ENCODE measurements at places on chromosomes 6 and 20.

DNA sequence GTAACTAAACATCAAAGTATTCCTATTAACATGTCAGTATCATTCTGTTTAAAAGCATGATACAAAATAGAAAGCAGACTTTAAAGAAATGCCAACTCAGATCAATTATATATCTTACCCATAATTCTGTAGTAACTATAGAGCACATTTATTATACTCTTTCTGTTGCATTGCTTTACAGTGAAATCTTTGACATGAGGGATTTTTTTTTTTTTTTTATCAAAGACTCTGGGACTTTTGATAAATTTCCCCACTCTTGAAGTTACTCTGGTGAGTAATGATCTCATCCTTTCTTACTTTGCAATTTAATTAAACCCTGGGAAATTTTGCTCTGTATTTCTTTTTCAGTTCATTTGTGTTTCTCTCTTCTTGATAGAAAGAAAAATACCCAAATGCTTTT is 17.4 kb downstream of the ADGRF4 start:
- H3K4me1 ChIP-seq, result no peaks in the 10 kb centered on the region
- no peak overlapping the region for H3K4me3 ChIP-seq
- no peak for DNase-seq
- H3K27ac ChIP-seq, result no peak overlapping the region
- H3K36me3 ChIP-seq, result no peaks in the 10 kb centered on the region

- H3K36me3 ChIP-seq, result no peaks in the 10 kb centered on the region
- H3K27ac ChIP-seq, result no peak overlapping the region
- H3K4me3 ChIP-seq, result no peak overlapping the region
- H3K4me1 ChIP-seq, result peaks cover 2% of the 10 kb centered on the region
- DNase-seq, result no peak
These were observed 4.4 kb upstream of the VIP start for GRCh38 chr6:152746172-152746553.

- H3K27me3 ChIP-seq, result no peaks in the 10 kb centered on the region
- H3K27ac ChIP-seq, result no peak overlapping the region
- H3K4me1 ChIP-seq, result peaks cover 19% of the 10 kb centered on the region
- no peak overlapping the region for H3K4me3 ChIP-seq
- no peak for DNase-seq
- H3K36me3 ChIP-seq, result peaks cover 47% of the 10 kb centered on the region
These were observed 24.2 kb downstream of the TBC1D7 start for GRCh38 chr6:13304101-13304500.

DNA sequence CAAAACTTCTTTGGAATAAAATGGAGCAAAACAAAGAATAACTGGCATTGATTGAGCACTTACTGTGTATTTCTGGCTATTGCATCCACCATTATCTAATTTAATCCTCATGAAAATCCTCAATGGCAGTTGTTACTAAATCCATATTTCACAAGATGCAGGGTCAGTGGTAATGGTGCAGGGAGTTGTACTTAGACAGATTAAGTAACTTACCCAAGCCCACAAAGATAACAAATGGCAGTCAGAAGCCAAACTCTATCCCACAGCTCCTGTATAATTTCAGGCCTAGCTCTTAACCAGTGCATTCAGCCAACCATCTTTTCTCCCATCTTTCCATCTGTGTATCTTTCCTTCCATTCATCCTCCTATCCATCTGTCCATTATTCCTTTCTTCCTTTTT is 29.3 kb upstream of the SSTR4 start:
- H3K4me3 ChIP-seq, result no peak overlapping the region
- no peaks in the 10 kb centered on the region for H3K27me3 ChIP-seq
- peaks cover 3% of the 10 kb centered on the region for H3K4me1 ChIP-seq
- no peak for DNase-seq
- H3K27ac ChIP-seq, result no peak overlapping the region

DNA sequence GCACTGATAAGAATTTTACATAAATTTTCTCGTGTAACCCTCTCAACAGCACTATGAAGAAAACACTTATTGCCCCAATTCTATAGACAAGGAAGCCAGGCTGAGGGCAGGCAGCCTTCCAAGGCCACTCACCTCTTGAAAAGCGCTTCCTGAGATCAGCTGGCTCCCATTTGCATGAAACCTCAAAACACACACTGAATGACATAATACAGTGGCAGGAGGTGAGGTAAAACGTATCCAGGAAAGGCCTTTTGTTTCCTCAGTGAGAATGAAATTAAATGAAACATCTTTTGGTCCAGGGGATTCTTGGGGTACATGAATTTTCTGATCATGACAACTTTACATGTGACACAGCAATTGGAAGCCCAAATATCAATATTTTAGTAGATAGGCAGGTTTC is 112.5 kb downstream of the WDR27 start:
- no peak overlapping the region for H3K4me3 ChIP-seq
- H3K27ac ChIP-seq, result no peak overlapping the region
- DNase-seq, result no peak
- peaks cover 11% of the 10 kb centered on the region for H3K4me1 ChIP-seq

DNA sequence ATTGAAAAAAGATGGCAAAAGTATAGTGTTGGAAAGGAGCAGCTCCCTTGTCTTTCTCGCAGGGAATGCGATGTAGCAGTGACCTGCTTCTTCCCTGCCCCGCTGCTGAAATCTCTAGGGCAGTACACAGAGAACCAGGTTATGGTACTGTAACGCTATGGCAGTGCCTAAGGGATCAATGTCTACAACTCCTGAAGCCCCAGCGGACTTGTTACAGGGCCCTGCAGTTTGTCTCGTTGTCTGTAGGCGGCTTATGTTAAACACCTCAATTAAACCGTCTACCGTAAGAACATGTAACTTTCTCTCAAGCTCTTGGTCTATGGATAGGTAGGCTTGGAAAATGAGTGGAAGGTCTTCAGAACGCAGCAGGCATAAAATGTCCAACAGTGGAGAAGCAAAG is 44.8 kb upstream of the SLC17A4 start:
- H3K4me3 ChIP-seq, result no peak overlapping the region
- no peaks in the 10 kb centered on the region for H3K36me3 ChIP-seq
- H3K4me1 ChIP-seq, result peaks cover 9% of the 10 kb centered on the region
- DNase-seq, result no peak
- H3K27me3 ChIP-seq, result no peaks in the 10 kb centered on the region

GRCh38 chr6:147852772-147853171 is 344.3 kb downstream of the SAMD5 start:
- H3K4me1 ChIP-seq, result peaks cover 5% of the 10 kb centered on the region
- H3K36me3 ChIP-seq, result no peaks in the 10 kb centered on the region
- no peak overlapping the region for H3K4me3 ChIP-seq

- H3K27ac ChIP-seq, result no peak overlapping the region
- no peaks in the 10 kb centered on the region for H3K4me1 ChIP-seq
- H3K27me3 ChIP-seq, result peaks cover 3% of the 10 kb centered on the region
- H3K4me3 ChIP-seq, result no peak overlapping the region
- H3K36me3 ChIP-seq, result no peaks in the 10 kb centered on the region
These were observed 149.4 kb upstream of the MLIP start for GRCh38 chr6:53961679-53962370.

DNA sequence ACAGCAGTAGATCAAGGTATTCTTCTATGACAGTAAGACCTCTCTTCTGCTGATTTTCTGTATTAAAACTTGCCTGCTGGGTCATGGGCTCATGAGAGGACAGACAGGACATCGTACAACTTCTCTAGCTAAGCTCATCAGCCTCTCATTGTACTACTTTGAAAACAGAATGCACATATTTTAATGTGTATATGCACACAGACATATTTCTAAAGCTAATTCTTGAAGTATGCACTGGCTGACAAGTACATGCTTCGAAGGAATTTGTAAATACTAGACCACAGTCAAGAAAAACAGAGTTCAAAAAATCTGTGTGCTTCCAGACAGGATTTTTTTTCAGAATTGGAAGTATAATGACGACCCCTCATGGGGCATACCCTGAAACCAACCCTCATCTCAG is 81.7 kb upstream of the CD83 start:
- H3K27me3 ChIP-seq, result no peaks in the 10 kb centered on the region
- no peaks in the 10 kb centered on the region for H3K36me3 ChIP-seq
- no peak for DNase-seq

DNA sequence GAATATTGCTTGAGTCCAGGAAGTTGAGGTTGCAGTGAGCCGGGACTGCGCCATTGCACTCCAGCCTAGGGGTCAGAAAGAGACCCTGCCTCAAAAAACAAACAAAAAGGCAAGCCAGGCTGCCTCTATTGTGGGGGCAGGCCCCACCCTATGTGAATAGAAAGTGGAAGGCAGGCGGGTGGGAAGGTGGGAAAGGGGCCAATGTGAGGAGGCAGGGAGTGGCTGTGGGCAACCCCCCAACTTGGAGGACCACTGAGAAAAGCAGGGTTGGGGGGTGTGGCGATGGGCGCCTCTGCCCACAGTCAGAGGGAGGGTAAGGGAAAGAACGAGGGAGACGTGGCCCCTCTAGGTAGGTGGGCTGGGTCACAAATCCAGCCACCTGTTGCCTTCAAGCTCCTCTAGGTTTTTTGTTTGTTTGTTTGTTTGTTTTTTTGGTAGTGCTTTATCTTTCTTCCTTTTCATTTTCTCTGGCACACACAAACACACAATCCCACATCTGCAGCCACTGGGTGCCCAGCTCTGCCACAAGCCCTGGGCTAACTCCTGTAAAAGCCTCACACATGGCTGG is 5.3 kb upstream of the AP5S1 start:
- no peak overlapping the region for H3K4me3 ChIP-seq
- no peak for DNase-seq
- H3K4me1 ChIP-seq, result peaks cover 14% of the 10 kb centered on the region
- H3K36me3 ChIP-seq, result no peaks in the 10 kb centered on the region

- no peak overlapping the region for H3K27ac ChIP-seq
- peaks cover 2% of the 10 kb centered on the region for H3K27me3 ChIP-seq
- H3K36me3 ChIP-seq, result peaks cover 4% of the 10 kb centered on the region
- H3K4me3 ChIP-seq, result no peak overlapping the region
These were observed 12.9 kb downstream of the CDYL start for GRCh38 chr6:4788953-4789584.

GRCh38 chr20:57620999-57621398 is 773 bp upstream of the ZBP1 start:
- DNase-seq, result no peak
- no peak overlapping the region for H3K4me3 ChIP-seq
- no peak overlapping the region for H3K27ac ChIP-seq
- H3K36me3 ChIP-seq, result no peaks in the 10 kb centered on the region
- H3K27me3 ChIP-seq, result peaks cover 5% of the 10 kb centered on the region

GRCh38 chr20:32007787-32008616 is 2.2 kb upstream of the CCM2L start:
- no peaks in the 10 kb centered on the region for H3K36me3 ChIP-seq
- no peak overlapping the region for H3K4me3 ChIP-seq
- DNase-seq, result peak; percentile 66

GRCh38 chr20:51800872-51801121 is 1.5 kb downstream of the SALL4 start:
- H3K4me1 ChIP-seq, result peaks cover 38% of the 10 kb centered on the region
- DNase-seq, result no peak
- H3K27me3 ChIP-seq, result peaks cover 4% of the 10 kb centered on the region
- no peaks in the 10 kb centered on the region for H3K36me3 ChIP-seq
- H3K27ac ChIP-seq, result peak overlapping the region; percentile 84

DNA sequence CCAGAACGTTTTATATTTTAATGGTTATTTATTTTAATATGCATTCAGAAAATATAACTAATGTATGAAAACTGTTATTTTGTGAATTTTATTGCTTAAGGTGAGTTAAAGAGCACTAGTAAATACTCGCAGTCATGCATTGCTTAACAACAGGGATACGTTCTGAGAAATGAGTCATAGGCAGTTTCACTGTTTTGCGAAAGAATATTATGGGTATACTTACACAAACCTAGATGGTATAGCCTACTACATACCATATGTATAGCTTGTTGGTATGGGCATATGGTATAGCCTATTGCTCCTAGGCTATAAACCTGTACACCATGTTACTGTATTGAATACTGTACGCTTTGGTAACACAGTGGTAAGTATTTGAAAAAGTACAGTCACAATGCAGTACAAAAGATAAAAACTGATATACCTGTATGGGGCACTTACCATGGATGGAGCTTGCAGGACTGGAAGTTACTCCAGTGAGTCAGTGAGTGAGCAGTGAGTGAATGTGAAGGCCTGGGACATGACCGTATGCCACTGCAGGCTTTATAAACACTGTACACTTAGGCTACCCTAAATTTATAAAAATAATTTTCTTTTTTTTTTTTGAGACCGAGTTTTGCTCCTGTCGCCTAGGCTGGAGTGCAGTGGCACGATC is 38.5 kb downstream of the ARFGEF2 start:
- no peak for DNase-seq
- peaks cover 44% of the 10 kb centered on the region for H3K36me3 ChIP-seq
- no peak overlapping the region for H3K4me3 ChIP-seq
- no peak overlapping the region for H3K27ac ChIP-seq
- peaks cover 1% of the 10 kb centered on the region for H3K27me3 ChIP-seq

DNA sequence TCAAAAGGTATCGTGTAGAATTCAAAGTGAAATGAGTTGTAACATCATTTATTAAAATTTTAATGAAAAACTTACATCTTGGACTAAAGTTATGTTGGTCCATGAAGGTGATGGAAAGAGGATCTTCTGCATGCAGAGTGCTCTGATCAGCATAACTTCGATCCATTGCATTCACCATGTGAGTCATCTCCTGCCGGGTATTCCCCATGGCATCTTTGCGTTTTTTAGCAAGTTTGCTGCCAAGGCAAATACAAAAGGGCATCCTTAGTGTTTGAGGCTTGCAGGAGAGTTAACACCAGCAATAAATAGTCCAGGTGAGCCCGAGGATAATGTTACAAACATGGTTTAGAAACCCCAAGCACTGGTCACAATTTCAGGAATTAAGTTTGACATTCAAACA is 104.2 kb upstream of the THEMIS start:
- H3K4me1 ChIP-seq, result peaks cover 4% of the 10 kb centered on the region
- no peak overlapping the region for H3K4me3 ChIP-seq
- no peak overlapping the region for H3K27ac ChIP-seq
- DNase-seq, result no peak

DNA sequence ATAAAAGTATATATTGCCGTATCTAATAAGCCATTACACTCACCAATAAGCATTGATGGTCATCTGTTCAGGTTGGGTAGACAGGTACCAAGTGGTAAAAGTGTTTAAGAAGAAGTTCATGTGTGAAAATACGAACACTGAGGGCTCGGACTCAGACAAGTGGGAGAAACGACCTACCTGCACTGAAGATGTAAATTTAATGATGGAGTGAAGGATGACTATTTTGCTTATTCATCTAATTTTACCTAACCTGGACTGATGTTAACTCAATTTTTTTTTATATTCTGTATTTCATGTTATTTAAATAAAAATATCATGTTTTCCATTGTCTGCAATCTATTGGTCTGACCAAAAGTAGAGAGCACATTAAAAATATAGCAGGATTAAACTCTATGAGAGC is 469.1 kb upstream of the BTBD3 start:
- peaks cover 30% of the 10 kb centered on the region for H3K4me1 ChIP-seq
- H3K27me3 ChIP-seq, result no peaks in the 10 kb centered on the region
- no peak overlapping the region for H3K4me3 ChIP-seq
- DNase-seq, result no peak
- H3K36me3 ChIP-seq, result no peaks in the 10 kb centered on the region

- no peak overlapping the region for H3K27ac ChIP-seq
- H3K36me3 ChIP-seq, result no peaks in the 10 kb centered on the region
- peaks cover 24% of the 10 kb centered on the region for H3K4me1 ChIP-seq
- H3K27me3 ChIP-seq, result peaks cover 5% of the 10 kb centered on the region
These were observed 75.9 kb downstream of the UTRN start for GRCh38 chr6:144361016-144361415.
